NCI-H187 (cell line): ENCODE measurements at places on chromosomes 13 and 19.

DNA sequence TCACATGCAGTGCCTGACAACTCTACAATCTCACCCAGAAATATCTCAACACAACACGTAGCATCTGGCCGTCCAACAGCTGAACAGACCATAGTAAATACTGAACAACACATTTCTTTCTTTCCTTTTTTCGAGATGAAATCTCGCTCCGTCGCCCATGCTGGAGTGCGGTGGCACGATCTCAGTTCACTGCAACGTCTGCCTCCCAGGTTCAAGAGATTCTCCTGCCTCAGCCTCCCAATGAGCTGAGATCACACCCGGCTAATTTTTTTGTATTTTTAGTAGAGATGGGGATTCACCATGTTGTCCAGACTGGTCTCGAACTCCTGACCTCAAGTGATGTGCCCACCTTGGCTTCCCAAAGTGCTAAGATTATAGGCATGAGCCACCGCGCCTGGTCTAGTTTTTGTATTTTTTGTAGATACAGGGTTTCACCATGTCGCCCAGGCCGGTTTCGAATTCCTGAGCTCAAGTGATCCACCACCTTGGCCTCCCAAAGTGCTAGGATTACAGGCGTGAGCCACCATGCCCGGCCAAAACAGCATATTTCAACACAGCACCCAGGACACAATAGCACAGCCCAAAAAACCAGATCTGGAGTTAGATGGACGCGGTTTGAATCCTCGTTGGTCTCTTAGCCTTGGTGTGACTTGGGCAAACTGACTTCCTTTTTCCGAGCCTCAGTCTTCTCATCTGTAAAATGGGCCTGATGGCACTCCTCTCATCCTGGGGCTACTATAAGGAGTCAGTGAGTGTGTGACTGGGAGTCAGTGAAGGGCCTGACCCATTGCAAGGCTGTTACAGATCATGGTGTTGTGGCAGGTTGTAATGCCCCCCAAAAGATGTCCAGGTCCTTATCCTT is 22.6 kb downstream of the CYP2A6 start:
- no peak for DNase-seq

GRCh38 chr13:52461265-52461664 is 6.0 kb downstream of the CKAP2 start:
- no peak for DNase-seq

DNA sequence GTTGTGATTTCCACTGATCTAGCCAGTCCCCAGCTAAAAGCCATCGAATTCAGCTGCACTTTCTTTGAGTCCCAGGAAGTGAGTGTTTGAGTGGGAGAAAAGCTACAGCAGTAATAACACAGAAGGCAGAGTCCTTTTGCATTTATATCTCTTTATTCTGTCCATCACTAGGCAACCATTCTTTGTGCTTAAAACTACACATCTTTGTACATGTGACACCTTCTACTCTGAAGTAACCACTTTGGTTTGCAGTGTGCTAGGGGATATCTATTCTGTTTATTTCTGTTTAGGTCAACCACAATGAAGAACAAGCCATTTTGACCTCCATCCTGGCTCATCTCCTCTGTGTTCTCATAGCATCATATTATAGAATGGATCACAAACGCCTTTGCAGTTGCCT is 226.0 kb upstream of the SERP2 start:
- DNase-seq: no peak

- no peak for DNase-seq
Observed at GRCh38 chr19:58279925-58280316, 1.2 kb downstream of the ZNF8 start.

DNA sequence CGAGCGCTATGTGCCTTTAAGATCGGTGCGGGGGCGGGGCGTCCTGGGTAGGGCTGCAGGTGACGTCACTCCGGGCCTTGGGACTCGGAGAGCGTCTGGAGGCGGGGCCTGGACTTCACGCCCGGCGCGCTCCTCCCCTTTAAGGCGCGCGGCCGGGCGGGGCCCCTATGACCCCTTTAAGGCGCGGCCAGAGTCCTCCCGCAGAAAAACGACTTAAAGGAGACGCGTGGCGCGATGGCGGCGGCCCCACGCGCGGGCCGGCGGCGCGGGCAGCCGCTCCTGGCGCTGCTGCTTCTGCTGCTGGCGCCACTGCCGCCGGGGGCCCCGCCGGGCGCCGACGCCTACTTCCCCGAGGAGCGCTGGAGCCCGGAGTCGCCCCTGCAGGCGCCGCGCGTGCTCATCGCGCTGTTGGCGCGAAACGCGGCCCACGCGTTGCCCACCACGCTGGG is at the start of gene COLGALT1:
COLGALT1 (plus strand) TSS at position 170 of the 449 bp plus-strand sequence; CDS start at position 235, 65 bp downstream.
- DNase-seq: peak; percentile 52

- DNase-seq: no peak
Observed at GRCh38 chr13:110813646-110814624, 100.4 kb downstream of the ING1 start.

- DNase-seq: no peak
Observed at GRCh38 chr13:96229356-96229755, 139.4 kb downstream of the HS6ST3 start.

GRCh38 chr13:108306860-108307259 is 37.3 kb downstream of the TNFSF13B start:
- no peak for DNase-seq

DNA sequence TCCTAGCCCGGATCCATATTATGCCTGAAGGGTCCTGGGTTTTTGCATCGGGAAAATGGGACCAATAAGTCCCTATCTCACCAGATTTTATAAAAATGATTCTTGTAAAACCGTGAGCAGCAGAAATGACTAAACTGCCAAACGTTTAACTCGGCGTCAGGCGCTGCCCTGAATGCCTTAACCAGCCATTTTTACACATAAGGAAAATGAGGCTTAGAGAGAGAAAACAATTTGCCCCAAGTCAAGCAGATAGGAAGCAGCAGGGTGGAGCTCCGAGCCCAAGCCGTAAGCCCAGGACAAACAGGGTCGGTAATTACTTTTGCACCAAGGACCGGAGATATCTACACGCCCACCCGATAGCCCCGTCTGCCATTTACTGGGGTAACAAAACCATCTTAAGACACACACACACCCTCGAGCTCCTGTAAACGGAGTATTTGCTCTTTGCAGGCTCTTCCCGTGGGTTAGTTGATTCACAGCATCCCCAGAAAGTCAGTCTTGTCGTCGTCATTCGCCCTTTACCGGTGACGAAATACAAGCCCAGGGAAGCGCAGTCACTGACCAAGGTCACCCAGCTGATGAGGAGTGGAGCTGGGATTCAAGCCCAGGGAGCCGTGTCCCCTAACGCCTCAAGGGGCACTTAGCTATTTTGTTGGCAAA is 16.0 kb upstream of the MRI1 start:
- no peak for DNase-seq

- DNase-seq: no peak
Observed at GRCh38 chr13:51330791-51331190, 8.7 kb upstream of the SERPINE3 start.

- no peak for DNase-seq
Observed at GRCh38 chr19:31126236-31126635, 223.0 kb downstream of the TSHZ3 start.

- DNase-seq: no peak
Observed at GRCh38 chr13:59413126-59413525, 750.6 kb downstream of the DIAPH3 start.

- DNase-seq: no peak
Observed at GRCh38 chr19:5138606-5139582, 170.0 kb downstream of the KDM4B start.

- no peak for DNase-seq
Observed at GRCh38 chr19:47272448-47273312, 2.0 kb upstream of the INAFM1 start.

GRCh38 chr13:46160471-46161066 is 21.4 kb downstream of the LCP1 start:
- peak; percentile 15 for DNase-seq

DNA sequence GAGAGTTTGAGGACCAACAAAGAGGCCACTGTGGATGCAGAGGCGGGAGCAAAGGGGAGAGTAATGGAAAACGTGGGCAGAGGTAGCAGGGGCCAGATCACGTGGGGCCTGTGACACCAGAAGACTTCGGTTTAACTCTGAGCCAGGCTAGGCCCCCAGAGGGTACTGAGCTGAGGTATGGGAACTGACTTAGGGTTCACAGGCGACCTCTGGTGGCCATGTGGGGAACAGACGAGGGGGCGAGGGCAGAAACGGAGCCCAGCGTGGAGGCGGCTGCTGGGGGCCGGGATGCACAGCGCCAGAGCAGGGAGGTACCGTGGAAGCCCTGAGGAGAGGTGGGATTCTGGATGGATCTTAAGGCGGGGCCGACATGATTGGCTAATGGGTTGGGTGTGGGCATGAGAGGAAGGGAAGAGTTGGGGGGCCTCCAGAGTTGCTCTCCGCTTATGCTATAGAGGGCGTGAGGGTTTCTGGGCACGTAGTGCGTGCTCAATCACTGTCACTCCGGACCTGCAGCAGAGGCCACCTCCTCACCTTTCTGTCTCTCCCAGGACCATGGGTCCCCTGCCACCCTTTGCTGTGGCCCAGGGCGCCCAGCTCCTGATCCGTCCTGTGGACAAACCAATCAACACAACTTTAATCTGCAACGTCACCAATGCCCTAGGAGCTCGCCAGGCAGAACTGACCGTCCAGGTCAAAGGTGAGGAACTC is 13.7 kb downstream of the PVR start:
- peak; percentile 24 for DNase-seq

GRCh38 chr19:12841094-12841493 is 2.8 kb downstream of the MAST1 start:
- DNase-seq: peak; percentile 59

DNA sequence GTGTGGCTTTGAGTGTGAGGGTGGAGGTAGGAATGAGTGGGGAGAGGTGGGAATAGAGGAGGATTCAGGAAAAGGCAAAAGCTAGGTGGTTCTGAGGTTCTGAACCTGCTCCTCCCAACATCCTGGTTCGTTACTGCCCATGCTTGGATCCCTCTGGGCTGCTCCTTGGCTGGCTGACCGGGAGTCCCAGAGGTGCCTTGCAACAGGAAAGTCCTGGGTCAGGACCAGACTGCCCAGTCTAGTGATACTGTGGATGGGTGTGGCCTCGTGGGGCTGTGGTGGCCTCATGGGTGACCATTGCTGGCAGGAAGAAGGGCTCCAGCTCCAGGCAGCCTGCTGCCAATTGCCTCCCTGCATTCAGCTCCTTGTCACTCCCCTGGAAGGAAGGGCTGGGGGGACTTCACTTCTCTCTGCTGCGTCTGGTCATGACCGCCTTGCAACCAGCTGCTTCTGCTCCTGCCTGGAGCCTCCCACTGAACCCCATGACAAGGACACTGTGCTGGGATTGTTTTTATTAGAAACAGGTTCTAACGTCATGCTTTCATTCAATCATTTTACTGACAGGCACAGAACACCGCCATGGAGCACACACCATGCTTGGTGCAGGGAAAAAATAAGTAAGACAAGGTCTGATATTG is 61.5 kb upstream of the UBL3 start:
- no peak for DNase-seq

GRCh38 chr13:114142640-114143490 is 10.4 kb upstream of the RASA3 start:
- peak; percentile 88 for DNase-seq

DNA sequence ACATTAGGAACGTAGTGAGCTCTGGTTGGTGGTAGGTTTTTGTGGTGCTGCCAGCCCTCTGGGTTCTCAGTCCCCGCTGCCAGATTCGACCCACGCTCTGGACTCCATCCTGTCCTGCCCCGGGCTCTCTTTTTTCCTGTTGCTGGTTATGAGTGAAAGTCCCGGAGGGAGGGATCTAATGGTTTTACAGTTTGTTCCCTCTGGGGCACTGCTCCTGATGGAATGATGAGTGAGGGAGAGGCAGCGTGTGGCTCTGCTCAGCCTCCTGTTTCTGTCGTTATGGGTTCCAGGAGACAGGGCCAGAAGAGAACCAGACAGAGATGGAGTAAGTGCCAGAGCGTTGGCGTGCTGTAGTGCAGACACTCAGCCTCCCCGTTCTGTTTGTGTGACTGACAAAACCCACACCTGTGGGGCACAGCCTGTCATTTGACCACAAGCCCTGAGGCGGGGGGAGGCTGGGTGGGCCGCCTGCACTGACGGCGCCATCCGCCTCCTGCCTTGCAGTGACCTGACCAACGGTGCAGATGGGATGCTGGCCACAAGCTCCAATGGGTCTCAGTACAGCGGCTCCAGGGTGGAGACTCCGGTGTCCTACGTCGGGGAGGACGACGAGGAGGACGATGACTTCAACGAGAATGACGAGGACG is 18.3 kb downstream of the ATP4B start:
- no peak for DNase-seq

DNA sequence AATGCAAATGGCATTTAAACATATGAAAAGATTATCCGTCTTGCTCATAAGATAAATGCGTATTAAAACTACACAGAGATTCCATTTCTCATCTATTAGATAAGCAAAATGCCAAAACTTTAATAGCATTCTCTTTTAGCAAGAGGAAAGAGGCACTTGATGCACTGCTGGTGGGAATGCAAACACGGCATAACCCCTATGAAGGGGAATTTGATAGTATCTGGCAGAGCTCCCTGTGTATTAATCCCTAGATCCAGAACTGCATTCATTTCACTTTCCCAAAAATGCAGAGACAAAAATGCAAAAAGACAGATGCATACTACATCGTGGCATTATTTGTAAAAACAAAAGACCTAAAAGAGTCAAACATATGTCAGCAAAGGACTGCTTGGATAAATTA is 193.6 kb upstream of the STARD13 start:
- no peak for DNase-seq

DNA sequence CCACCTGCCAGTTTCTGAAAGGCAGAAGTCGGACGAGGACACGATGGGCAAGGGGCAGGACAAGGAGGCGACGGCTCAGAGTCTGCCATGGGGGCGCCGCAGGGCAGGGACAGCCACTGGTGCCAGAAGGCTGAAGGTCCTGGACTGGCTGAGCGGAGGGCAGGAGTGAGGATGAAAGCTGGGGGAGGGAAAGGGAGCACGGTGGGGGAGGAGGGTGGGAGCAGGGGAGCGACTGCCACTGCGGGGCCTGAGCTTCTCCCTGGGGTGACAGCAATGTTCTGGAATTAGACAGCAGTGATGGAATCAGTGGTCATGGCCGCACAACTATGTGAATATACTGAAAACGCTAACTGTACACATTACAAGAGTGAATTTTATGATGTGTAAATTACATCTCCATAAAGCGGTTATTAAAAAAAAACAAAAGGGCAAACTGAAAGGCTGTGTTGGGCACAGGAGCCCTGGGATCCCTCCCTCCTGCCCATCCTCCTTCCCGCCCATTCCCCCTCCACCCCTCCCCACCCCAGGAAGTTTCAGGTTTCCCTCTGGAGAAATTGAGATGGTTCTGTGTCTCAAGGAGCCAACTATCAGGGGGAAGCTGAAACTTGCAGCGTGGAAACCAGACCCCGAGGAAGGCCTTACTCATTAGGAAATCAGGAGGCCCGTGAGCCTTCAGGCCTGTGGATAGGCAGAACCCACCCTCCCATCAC is 15.9 kb downstream of the MLLT1 start:
- no peak for DNase-seq

GRCh38 chr13:97627566-97627965 is 193.6 kb downstream of the RAP2A start:
- peak; percentile 54 for DNase-seq
